Stimulated activated CD8-positive, alpha-beta memory T cell treated with anti-CD3 and anti-CD28 coated beads, Interleukin-7, amount 100 ng/mL, for 1 hour (primary cell): ENCODE measurements at places on chromosomes 13 and 19.
A peak's percentile ranks its signal among the peaks of the same experiment; 100 is the strongest.

DNA sequence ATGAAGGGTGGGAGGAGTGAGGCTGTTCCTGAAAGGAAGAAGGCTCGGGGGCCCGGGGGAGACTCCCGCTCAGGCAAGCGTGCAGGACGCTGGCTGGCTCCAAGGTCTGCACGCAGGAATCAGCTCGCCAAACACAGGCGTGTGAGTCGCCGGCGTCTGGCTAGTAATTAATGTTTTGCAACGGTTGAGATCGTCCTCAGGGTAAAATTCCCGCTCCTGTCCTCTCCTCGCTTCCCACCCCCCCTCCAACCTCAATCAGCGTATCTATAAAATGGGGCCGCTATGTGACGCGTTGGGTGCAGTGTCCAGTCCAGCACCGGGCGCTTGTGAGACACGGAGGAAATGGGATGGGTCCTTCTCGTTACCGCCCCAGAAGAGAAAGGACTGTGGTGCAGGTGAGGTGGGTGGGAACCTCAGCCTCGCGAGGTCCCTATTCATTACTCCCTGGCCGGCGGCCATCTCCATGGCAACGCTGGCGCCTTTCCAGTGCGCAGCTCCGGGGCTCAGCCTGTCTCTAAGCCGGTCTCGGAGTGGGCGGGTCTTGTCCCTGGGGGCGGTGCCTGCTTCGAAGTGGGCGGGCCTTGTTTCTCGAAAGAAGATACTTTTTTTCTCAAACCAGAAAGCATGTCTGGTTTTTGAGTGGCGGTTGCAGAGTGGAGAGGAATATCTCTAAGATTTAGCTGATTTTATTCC lies 6.5 kb upstream of the ZNF579 start:
- peak; percentile 83 for DNase-seq

- DNase-seq: no peak
These were observed 439.5 kb downstream of the FGF9 start for GRCh38 chr13:22110368-22110767.

GRCh38 chr19:29364224-29364726 lies 151.3 kb upstream of the UQCRFS1 start:
- no peak for DNase-seq

- no peak for DNase-seq
These were observed 260.9 kb downstream of the DCT start for GRCh38 chr13:94218537-94218936.

GRCh38 chr13:79775830-79776229 lies 294.9 kb downstream of the NDFIP2 start:
- no peak for DNase-seq

GRCh38 chr19:4505570-4506448 lies 12.5 kb downstream of the PLIN4 start:
- no peak for DNase-seq

GRCh38 chr19:31436121-31436776 lies 87.0 kb upstream of the TSHZ3 start:
- no peak for DNase-seq

DNA sequence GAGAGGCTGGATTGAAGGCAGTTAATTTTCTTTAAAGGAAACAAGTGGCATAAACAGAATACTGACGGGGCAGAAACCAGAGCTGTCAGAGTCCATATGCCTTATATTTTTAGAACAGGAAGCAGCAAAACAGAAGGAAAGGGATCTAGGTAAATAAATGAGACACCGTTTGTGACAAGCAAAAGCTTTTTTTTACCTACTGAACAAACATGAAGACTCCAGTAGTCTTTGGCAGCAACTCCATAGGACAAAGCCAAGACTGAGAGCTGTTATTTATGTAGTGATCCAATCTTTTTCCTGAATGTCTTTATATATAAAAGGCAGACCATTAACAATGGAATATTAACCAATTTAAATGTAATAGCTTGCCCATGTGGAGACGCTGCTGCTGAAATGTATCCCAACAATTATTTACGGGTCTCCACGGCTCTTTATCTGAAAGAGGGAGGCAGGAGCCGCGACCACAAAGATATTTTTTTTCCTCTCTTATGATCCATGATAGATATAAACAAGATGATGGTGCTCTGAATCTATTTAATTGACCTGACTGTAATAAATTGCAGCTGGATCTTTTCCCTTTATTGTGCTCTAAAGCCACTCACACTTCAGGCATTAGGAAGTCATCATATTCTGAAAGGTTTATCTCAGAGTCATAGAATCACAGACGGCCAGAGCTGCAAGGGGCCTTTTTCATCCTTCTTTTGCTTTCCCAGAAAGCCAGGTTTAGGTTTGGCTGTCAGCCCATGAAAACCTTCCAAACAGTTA lies 687.8 kb downstream of the EFNB2 start:
- DNase-seq: no peak

GRCh38 chr13:48334534-48335127 lies 31.1 kb downstream of the RB1 start:
- DNase-seq: no peak

GRCh38 chr13:40116008-40116407 lies 460.5 kb downstream of the COG6 start:
- no peak for DNase-seq

- no peak for DNase-seq
These were observed 1387.2 kb downstream of the OLFM4 start for GRCh38 chr13:54415753-54416366.

DNA sequence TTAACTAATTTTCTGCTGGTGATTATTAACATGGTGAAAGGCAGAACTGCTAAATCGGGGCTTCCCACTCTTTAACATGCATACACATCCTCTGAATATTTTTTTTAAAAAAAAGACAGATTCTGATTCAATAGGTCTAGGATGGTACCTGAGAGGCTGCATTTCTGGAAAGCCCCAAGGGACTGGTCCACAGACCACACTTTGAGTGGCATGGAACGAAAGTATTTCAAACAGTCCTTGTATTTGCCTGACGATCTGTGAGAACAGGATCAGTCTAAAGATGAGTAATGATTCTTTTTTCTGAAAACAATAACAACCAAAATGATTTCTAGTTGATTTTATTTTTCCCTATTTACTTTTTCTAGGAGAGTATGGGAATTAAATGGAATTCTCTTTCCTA lies 16.7 kb upstream of the SPART start:
- DNase-seq: no peak
